ENCODE measurements at places on chromosomes 1 and 21.

DNA sequence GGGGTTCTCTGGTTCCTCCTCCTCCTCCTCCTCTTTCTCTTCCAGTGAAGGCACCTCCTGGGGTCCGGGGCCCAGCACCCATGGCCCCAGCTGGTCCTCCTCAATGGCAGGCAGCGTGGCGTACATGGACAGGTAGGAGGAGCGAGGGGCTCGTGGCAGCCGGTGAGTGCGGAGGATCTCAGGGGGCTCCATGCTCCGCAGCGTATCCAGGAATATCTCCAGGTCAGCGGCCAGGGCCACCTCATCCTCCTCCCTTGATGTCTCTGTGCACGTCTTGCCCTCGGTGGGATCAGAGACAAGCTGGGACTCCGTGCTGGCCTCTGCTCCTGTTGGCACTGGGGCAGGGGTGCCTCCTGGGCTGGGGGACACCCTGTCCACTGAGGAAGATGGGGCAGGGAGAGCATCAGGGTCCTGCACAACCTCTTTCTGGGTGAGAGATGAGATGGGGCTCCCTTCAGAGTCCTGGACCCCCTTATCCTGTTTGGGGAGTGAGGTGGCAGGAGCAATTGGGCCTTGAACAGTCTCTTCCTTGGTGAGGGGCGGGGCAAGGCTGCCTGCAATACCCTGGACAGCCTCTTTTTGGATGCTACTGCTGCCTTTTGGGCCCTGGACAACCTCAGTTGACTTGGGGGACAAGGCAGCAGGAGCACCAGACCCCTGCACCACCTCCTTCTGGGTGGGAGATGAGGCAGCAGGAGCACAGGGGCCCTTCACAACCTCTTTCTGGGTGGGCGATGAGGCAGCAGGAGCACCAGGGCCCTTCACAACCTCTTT lies 9.6 kb downstream of the CRYBG2 start:
- DNase-seq: no peak

- DNase-seq: no peak
Observed at GRCh38 chr1:58391056-58391455, 155.5 kb downstream of the OMA1 start.

DNA sequence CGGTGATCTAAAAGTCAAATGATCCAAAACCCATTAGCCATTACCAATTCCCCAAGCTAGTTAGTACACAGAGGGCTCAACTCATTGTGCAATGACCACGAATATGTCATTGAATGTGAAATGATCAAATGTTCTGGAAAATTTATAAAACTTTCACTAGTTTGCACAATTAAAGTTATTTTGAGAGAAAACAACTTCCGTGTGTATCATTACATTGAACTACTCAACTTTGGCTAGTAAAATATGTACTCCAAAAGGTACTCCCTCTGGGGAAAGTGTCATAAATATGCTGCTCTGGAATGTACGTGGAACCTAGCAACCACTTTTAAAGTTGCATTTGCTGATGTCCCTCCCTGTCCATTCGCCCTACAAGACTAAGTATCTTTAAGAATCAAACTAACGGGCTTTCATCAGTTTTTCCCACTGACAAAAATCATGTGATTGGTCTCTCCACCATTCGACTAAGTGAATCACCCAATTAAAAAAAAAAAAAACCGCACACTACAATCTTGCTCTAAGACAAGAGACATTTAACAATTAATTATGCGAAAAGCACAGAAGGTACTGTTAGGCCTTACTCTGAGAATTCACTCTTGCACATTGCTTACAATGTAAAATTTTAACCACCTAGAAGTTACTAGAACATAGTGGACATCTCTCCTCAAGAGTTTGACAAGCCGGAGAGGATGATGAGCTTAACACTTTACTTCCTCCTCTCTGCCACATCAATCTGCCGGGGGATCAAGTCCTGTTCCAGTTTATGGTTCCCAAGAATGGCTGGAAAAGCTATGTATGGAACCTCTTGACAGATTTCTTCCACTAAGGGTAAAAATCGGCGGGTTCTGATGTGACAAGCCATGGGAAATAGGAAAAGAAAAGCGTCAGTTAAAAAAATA lies 1.2 kb downstream of the ACBD3 start:
- peak; percentile 12 for DNase-seq

DNA sequence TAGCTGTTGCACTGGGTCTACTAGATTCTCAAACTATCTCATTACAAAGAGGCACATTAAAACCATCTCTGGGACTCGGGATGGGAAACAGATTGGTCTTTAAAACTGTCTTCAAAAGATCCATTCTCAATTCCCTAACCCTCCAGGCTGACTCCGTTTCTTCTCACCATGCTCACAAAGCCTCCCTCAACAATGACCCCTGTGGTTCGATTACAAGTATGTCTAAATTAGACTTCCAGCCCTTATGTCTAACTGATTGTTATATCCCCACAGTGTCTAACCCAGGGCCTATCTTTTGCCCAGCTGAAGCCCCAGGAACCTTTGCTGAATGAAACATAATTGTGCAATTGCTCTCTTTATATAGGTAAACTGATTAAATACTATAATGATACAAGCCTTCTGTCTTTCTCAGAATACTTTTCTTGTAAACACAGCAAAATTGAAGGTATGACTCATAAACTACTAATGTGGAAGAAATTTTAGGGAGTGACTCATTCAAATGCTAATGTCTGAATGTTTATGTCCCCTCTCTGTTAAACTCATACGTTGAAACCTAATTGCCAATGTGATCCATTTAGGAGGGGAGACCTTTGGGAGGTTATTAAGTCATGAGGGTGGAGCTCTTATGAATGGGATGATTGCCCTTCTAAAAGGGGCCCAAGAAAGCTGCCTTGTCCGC lies 65.6 kb upstream of the DAB1 start:
- no peak for DNase-seq

GRCh38 chr1:159561497-159561896 lies 25.7 kb upstream of the OR10J5 start:
- DNase-seq: no peak

DNA sequence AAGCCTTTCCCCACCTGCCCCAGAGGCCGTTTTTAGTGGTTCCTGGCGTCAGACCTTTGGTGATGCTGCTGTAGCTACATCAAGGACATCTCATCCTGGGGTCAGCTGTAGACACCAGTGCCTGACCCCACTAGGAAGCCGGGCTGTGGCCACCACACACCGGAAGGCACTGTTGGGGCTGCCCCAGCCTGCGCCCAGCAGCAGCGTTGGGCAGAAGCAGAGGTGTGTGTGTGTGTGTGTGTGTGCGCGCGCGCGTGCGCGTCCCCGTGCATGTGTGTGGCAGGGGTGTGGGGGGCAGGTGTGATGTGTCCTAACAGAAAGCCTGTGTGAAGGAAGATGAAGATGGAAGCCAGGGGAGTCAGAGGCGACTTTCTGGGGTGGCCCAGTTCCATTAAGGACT lies 62.0 kb upstream of the COL6A1 start:
- DNase-seq: no peak

GRCh38 chr1:43994794-43995790 lies 3.7 kb downstream of the CCDC24 start:
- DNase-seq: peak; percentile 77

DNA sequence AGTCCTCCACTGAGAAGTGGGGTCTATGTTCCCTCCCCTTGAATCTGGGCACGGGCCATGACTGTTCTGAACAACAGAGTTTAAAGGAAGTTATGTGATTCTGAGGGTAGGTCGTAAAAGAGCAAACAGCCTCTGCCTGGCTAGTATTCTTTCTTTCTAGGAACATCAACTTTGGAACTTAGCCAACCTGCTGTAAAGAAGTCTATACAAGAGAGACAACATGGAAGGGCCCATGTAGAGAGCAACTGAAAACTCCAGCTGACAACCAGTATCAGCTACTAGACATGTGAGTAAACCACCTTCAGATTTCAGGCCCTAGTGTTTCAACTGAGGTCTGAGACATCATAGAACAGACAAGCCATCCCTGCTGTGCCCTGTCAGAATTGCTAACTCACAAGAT lies 7.5 kb downstream of the SELENOF start:
- no peak for DNase-seq

GRCh38 chr1:244758708-244759107 lies 76.8 kb upstream of the COX20 start:
- DNase-seq: no peak

DNA sequence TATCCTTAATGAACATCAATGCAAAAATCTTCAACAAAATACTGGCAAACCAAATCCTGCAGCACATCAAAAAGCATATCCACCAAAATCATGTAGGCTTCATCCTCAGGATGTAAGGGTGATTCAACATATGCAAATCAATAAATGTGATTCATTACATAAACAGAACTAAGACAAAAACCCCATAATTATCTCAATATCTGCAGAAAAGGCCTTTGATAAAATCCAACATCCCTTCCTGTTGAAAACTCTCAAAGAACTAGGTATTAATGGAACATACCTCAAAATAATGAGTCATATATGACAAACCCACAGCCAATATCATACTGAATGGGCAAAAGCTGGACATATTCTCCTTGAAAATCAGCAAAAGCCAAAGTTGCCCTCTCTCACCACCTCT lies 54.6 kb upstream of the DEPDC1 start:
- no peak for DNase-seq

DNA sequence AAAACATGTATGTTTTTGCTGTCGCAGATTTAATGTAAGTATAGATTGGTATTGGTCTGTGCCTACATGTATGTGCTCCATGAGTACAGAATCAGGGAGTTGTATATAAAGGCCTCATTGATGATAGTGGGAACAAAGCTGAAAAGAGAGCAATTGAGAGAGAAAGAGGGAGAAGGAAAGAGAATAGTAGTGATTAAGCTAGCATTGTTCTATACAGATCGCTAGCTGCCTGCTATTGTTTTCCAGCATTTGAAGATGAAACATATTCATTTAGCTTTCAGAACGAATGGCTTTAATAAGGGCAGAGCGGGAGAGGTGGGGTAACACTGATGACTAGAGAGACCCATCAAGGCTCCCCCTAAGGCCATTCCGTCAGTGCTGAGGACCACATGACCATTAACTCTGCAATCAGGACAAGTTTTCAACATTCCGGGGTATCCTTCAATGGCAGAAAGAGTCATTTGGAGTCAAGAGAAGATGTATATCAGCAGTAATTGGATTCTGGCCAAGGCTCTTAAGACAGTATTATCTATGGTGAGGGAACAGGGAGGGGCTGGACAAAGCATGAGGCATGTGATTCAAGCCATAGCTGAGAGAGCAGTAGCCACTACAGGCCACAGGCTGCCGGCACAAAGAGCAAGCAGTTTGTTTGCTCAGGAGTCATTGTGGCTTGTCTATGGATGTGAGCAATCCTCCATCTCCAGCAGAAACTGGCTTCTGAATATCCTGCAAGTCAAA lies 176.5 kb downstream of the PBX1 start:
- DNase-seq: peak; percentile 73

GRCh38 chr1:108590957-108591356 lies 31.1 kb downstream of the EEIG2 start:
- DNase-seq: peak; percentile 23

- peak; percentile 34 for DNase-seq
Observed at GRCh38 chr1:167426716-167427115, 91.6 kb downstream of the CD247 start.

DNA sequence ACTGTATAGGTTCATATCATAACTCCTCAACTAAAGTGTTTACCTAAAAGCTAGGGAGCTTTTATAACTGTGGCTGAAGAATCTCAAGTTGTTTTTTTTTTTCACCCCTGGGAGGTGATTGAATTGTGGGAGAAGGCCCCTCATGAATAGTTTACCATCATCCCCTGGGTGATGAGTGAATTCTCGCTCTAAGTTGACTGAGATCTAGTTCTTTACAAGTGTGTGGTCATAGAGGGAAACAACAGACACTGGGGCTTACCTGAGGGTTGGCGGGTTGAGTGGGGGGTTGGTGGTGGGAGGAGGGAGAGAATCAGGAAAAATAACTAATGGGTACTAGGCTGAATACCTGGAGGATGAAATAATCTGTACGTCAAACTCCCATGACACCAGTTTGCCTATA lies 7.9 kb upstream of the ZSCAN20 start:
- DNase-seq: no peak

GRCh38 chr1:40701684-40702083 lies 10.2 kb downstream of the NFYC start:
- no peak for DNase-seq

DNA sequence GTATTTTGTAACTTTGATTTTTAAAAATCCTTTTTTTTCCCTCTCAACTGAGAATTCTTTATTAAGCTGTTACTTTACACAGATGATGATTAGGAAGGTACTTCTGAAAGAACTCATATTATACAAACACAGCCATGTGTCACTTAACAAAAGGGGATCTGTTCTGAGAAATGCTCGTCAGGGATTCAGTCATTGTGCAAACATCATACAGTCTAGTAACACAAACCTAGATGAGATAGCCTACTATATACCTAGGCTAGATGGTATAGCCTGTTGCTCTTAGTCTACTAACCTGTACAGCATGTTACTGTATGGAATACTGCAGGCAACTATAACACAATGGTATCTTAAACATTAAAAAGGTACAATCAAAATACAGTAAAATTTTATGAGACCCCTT lies 24.9 kb downstream of the AHCTF1 start:
- no peak for DNase-seq

DNA sequence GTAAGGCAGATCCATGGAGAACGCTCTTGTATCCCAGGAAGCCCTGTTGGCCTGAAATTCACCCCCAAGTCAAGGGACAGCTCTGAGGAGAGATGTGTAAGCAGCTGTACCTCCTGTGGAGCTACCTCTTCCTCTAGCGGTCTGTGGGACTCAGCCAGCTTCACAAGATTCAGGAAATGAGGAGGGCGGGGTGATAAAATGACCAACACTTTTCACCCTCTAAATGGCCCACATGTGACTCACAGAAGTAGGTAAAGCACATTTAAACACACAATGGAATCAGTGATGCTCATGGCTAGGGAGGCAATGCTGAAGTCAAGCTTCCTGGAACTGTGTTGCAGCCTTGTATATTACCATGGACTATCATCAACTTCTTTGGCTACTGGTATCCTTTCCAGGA lies at the start of gene SH2D1B:
TSS of gene SH2D1B (minus strand) at position 135 of the 400 bp plus-strand sequence. CDS start at position 15, 120 bp downstream.
- no peak for DNase-seq

DNA sequence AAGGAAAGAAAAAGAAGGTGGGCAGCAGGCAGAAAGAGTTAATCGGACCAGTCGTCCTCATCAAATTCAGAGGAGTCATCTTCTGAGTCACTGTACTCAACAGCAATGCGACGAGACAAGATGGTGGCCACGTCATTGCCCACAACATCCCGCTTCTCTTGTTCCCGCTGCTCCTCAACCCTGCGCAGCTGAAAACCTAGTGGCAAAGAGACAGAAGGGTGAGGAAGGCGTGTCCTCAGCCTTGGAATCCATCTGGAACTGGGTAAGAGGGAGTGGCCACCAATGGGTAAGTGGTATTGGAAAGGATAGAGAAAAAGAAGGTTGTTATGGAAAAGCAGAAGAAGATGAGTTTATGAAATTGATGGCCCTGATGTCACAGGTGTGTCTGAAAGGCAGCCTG lies 15.7 kb downstream of the GPR3 start:
- no peak for DNase-seq

All from erythroblast (primary cell).